ENCODE measurements at places on chromosomes 4 and X.

- DNase-seq: no peak
Observed at GRCh38 chr4:47531954-47532321, 46.9 kb downstream of the ATP10D start.

- no peak for DNase-seq
Observed at GRCh38 chrX:23390979-23391378, 56.3 kb downstream of the PTCHD1 start.

DNA sequence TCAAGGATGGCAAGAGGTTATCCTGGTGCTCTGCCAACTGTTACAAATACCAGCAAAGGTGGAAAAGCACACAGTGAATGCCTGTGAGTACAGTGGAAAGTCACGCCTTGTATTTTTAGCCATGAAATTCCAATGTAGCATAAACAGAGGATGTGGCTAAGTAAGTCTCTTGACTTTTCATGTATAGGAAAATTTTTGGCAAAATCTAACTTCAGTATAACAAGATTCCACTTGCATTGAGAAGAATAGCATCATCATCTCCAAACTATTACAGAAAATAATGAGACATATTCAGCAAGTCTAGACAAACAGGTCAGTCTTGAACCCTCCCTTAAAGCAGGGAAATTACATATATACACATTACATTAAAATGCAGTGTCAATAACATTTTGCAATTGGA, 7.9 kb downstream of the SLC10A6 start:
- no peak for DNase-seq

GRCh38 chrX:94455782-94456181, 781.8 kb downstream of the FAM133A start:
- DNase-seq: no peak
